AG04450 (cell line): ENCODE measurements at places on chromosomes 6 and 20.
A peak's percentile ranks its signal among the peaks of the same experiment; 100 is the strongest.

DNA sequence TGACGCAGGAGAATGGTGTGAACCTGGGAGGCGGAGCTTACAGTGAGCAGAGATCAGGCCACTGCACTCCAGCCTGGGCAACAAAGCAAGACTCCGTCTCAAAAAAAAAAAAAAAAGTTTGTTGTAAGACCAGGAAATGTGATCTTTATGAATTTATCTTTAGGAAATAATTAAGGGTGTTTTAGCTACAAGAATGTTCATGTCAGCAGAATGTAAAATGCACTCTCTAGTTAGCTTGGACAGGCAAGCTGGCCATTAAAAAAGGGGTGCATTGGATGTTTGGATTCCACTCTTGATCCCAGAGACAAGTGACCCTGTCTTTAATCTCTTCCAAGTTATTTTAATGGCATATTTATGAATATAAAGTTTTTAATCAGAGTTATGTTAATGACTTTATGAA is 19.6 kb downstream of the ENPP3 start:
- no peak for DNase-seq

DNA sequence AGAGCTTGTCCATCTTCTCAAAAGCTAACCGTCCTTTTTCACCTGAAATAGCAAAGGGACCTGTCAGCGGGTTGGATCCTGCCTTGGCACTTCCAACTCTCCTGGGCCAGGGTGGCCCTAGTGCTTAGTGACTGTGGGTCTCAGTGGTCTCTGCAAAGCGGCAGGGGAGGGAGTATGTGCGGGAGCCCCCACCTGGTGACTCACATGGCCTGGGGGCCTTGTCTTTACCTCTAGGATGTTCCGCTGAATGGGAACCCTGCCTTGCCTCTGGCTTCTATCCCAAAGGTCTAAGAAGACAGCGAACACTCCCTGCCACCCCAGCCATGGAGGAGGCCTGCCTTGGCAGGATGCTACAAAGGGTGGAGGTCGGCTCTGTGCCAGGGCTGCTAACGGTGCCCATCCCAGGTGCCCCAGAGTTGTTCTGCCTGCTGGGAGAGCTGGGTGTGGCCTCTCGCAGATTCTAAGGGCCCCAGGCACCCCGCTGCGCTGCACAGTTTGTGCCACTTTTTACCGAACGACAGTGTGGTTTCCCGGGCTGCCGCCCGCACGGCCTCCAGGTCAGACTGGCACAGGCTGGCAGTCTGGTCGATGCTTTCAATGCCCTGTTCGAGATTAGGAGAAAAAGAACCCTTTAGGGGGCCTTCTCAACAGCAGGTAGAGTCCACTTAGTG is 77.2 kb downstream of the PTPN1 start:
- DNase-seq: no peak

DNA sequence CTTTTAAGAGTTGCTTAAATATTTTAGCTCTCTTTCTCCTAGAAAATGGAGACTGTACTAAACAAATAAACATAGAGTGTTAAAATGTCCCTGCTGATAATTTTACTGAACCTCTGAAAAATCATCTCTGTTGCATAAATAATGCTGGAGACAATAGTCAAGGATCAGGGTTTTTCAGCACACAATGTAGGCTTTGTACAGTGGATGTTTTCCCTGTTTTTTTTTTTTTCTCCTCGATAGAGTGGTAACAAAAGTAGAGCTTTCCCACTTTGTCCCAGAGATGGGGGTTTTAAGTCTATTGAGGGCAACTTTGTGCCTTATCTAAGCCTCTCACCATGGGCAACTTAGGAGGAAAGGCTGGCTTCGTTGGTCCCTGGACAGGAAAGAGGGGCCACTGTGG is 222.6 kb upstream of the HDDC2 start:
- no peak for DNase-seq

DNA sequence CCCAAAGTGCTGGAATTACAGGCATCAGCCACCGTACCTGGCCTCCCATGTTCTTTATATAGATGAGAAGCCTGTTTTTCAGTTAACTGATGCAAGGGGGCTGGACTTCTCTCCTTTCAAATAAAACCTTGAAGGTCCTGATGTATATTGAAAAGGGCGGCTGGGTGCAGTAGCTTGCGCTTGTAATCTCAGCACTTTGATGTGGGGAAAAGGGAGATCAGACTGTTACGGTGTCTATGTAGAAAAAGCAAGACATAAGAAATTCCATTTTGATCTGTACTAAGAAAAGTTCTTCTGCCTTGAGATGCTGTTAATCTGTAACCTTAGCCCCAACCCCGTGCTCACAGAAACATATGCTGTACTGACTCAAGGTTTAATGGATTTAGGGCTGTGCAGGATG is 16.1 kb upstream of the SAMHD1 start:
- DNase-seq: no peak

GRCh38 chr6:86756640-86757229 is 180.6 kb upstream of the HTR1E start:
- no peak for DNase-seq

- no peak for DNase-seq
These were observed 177.8 kb downstream of the VEGFA start for GRCh38 chr6:43947860-43948259.

DNA sequence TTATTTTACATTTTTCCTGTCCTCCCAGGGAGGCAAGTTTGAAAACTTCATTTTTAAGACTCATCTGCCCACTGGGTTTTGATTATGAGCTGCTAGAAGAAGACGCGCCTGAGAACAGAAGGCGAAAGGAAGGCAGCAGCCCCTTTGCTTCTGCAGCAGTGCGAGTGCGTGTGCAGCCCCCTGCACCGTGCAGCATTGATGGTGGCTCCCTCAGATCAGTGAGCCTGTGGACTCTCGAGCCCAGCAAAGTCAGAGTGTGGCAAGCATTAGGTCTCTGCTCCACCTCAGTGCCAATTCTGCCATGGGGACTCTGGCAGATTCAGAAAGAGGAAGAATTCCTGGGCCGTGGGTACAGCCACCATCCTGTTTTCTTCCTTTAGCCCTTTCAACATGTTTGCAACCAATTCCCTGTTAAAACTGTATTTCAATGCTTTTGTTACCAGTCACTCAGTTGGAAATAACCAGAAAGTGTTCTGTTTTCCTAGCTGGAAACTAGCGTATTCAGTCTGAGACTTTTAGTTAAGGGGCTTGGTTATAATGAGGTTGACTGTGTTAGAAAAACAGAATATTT is 134.8 kb upstream of the OGFRL1 start:
- DNase-seq: no peak

DNA sequence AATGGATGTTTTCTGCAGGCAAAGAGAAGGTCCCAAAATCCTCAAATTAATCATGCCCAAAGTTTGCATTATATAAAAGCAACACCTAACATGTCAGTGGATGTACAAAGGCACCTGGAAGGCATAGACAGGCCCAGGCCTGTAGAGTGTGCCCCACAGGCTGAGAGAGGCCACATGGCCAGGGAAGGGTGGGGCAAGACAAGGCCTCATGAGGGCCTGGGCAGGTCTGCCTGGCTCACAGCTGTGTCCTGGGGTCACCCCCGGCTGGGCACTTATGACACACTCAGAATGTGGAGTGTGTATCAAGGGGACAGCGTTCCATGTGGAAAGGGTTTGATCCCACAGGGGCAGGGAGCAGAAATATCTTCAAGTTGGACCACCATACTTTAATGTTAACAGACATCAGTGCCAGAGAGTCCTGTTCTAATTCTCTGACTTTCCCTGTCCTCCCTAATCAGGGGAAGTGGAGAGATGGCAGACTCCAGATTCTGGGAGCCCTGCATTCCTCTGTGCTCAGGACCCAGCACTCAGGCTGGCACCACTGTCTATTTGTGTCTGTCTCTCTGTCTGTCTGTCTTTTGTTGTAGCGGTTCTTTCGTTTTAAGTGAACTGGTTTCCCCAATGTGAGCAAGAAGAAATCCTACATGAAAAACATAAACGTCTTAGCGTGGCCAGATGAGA is 178.3 kb upstream of the FOXA2 start:
- DNase-seq: no peak

DNA sequence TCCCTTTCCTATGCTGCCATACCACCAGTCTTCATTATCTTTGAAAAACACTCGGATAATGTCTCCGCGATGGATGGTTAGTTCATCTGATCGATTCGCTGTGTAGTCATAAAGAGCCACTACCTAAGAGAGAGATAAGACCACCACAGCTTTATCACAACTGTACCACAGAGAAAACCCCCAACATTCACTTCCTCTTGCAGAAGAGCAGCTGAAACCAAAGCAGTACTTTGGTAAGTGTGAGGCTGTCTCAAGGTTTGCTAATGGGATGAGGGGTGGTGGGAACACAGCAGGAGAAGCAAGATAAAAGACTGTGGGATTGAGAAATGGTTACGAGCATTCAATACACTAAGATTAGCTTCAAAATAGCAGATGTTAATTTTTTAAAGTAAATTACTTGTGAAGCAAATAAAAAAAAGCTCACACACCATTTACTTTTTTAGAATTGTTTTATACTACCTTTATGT is 142.1 kb downstream of the MYB start:
- DNase-seq: no peak

- DNase-seq: no peak
These were observed 40.2 kb upstream of the TRAM2 start for GRCh38 chr6:52617087-52617486.

DNA sequence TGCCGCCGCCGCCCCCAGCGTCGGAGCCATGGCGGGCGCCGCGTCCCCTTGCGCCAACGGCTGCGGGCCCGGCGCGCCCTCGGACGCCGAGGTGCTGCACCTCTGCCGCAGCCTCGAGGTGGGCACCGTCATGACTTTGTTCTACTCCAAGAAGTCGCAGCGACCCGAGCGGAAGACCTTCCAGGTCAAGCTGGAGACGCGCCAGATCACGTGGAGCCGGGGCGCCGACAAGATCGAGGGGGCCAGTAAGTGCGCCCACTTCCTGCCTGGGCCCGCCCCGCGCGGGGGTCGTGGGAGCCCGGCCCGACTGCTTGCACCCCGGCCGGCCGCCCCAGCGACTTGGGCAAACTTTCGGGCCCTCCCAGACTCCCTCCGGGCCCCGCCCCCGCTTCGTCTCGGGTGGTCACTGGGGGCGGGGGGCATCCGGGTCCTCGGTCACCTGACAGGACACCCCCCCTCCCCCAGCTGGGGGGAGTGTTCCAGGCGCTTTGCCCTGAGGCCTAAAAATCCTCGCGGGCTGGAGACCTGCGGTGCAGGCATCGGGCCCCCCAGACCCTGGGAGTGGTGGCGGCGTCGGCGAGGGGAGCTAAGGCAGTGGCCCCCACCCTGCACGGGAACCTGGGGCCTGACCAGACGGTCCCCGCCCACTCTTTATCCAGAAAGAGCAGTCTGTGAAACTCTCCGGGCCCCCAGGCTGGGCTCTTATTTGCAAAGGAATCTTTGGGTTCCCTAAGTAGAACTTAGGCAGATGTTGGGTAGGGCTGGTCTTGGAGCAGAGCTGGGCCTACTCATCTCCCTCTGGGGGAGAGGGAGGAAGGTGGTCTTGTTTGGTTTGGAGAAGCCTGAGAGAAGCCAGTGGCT is 501 bp downstream of the PLCG1 start:
- DNase-seq: no peak

DNA sequence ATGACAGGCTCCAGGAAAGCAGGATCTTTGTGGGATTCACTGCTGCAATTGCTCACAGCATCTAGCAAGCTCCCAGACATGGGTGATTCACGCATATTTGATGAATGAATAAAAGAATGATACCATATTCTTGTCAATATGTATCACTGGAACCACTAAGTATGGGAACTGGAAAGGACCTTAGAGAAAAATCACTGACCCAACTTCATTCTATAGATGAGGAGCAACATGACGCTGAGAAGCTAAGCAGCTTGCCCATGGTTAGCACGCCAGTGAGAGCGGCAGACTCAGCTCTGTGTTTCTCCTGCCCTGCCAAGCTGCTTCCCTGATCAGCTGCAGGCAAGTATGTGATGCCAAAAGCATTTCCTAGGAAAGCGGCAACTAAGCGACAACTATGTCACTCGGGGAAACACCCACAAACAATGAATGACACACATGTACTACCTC is 66.8 kb downstream of the PPP1R3G start:
- DNase-seq: peak; percentile 18

GRCh38 chr6:128078276-128078675 is 177.4 kb upstream of the THEMIS start:
- no peak for DNase-seq

DNA sequence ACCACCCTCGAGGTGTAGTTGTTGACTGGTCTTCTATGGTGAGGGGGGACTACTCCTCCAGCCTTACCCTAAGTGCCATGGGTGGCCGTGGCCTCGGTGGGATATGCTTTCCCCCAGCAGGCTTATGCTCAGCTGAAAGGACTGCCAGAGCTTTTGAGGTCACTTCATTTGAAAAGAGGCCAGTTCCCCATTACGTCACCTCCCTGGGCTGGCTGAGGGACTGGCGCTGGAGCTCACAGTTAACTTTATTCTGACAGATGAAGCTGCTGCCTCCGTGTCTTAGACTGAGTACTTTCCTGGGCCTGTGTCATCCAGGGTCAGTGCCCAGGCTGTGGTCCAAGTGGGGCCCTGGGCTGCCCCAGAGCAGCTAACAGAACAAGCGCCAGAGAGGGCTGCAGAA is 42.8 kb upstream of the PCMTD2 start:
- DNase-seq: no peak

GRCh38 chr20:62740286-62741141 is 31.9 kb downstream of the NTSR1 start:
- peak; percentile 68 for DNase-seq

DNA sequence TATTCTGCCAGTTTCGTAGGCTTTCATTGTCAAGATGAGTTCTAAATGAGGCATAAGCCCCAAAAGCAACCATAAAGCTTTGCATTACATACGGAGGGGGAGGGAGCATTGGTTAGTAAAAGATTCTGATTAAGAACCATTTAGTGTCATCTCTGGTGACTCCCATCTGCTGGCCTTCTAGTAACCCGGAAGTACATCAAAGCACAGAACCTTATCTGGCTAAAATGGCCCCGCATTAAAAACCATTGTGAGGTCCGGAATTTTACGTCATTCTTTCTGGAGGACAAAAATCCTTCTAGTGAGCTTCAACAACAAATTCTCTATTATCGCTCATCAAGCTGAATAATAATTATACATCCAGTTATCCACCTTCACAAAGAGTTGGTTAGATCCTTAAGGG is 37.8 kb downstream of the METTL24 start:
- no peak for DNase-seq

DNA sequence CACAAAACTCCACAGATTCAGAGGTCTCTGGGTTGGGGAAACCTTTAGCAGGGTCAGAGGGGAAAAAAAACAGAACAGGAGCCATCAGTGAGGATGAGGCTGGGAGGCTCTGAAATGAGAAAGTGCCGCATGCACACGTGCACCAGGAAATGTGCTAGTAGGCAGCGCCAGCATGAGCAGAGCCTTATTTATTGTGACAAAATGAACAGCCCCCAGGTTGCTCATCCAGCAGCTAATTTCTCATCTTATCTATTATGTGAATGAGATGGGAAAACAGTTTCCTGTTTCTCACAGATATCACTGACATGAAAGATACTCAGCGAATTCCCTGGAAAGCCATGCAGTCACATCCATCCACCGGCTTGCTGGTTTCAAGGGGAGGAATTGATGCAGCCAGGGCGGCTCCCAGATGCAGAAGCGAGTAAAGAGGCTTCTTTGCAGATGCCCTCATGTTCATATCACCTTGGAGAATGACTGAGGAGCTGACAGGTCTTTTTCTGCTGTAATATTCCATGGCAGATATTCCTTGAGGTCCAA is 176.1 kb downstream of the MBOAT1 start:
- DNase-seq: no peak

- no peak for DNase-seq
These were observed 13.1 kb downstream of the RIOK1 start for GRCh38 chr6:7402716-7403115.
